ENCODE measurements at places on chromosomes 6 and 20.

- no peak for DNase-seq
These were observed 9.1 kb downstream of the PTGIS start for GRCh38 chr20:49558826-49559225.

- DNase-seq, result no peak
These were observed 12.4 kb downstream of the GRM1 start for GRCh38 chr6:146041282-146041681.

- no peak for DNase-seq
These were observed 1.2 kb downstream of the ABHD12 start for GRCh38 chr20:25389401-25389857.

GRCh38 chr6:3039384-3039783 lies 28.9 kb upstream of the RIPK1 start:
- DNase-seq, result no peak

All from GOT3 (cell line).